Left colon (tissue), 2 donors: ENCODE measurements at places on chromosomes 13 and 19.

- no peak for DNase-seq
Measured at GRCh38 chr19:38989066-38989605, 13.6 kb upstream of the FBXO17 start.

DNA sequence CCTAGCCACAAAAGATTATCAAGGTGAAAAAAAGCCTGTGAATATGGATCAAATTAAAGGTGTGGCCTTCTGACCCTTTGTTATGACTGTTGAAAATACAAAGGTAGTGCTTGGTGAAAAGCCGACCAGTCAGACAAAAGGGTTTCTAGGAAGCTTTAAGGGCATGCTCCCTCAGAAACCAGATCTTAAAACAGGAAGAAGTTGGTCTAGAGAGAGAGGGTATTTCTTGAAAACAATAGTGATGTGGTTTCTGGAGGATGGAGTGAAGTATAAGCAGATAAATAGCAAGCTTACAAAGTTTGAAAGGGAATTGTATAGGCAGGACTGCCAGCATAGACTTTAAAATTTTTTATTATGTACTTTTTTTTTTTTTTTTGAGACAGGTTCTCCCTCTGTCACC, 5.0 kb upstream of the EID2 start:
- DNase-seq = no peak

DNA sequence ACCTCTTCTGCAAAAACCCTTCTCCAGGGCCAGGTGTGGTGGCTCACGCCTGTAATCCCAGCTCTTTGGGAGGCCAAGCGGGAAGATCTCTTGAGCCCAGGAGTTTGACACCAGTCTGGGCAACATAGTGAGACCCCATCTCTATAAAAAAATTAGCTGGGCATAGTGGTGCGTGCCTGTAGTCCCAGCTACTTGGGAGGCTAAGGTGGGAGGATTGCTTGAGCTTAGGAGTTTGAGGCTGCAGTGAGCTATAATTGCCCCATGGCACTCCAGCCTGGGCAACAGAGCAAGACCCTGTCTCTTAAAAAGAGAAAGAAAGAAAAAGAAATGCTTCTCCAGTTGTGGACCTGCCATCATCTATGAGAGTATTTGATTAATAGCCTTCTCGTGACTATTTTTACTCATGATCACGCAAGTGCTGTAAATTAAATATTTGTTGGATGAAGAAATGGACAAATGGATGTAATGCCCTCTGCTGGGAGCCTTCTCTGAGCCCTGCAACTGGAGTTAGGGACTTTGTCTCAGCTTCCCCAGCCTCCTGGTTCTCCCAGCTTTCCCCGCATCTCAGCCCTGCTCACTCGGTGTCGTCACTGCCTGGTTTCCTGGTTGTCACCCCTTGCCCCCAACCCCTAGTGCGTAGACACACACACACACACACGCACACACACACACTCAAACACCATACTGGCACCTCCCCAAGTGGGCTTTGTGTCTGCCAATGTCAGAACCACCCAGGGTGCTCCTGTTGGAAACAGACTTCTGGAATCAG, 12.2 kb downstream of the WIZ start:
- no peak for DNase-seq

GRCh38 chr13:81986308-81986707, 1645.4 kb upstream of the SPRY2 start:
- DNase-seq = no peak

DNA sequence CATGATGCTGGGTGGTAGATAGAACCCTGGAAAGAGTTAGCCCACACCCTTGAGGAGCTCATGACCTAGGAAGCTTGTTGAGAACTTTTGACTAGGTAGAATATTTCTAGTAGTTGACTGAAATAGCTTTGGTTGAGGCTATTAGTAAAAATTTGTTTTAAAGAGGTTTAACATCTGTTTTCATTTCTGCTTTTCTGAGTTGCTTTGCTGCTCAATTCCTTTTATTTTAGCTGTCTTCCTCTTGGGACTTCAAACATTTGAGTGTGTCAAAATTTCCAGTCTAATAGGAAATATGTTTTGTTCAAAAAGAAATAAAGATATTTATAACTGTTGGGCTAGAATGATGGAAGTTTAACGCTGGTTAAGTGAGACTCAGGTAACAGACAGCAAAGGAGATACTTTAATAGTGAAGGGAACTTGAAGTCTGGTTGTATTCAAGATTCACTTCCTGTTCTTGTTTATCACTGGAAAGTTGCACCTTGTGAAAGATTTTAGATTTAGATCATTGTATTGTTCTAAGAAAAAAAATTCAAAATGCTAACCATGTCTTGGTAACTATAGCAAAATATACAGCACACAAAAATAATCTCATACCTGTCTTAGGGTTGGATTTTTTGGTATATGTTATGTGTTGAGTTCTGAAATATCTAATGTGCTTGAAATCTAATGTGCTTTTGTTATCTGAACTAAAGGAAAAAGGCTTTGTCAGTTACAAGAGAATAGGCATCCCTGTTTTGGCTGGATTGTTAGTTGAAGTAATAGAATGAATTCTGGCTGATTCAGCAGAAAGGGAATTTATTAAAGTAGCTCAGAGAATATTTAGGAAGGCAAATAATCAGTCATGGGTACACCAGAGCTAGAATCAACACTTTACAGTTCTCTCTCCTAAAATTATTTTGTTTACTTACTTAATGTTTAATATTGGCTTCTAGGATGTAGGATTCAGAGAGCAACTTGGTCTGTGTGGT, 24.4 kb upstream of the GPR18 start:
- no peak for DNase-seq

- no peak for DNase-seq
Measured at GRCh38 chr19:33562636-33563035, 41.0 kb upstream of the PEPD start.
